ENCODE measurements at places on chromosomes 4 and X.
A peak's percentile ranks its signal among the peaks of the same experiment; 100 is the strongest.

DNA sequence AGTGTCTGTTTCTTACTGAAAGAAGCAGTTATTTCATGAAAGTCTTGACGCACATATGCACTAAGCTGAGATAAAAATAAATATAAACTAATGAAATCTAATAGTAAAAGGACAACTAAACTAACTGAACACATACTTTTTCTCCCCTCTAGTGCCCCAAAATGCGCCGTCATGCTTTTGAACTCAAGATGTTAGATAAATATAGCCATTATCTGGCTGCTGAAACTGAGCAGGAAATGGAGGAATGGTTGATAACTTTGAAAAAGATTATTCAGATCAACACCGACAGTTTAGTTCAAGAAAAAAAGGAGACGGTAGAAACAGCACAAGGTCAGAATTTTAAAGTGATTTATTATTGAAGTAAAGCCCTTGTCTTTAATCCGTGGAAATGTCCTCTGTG, 70.2 kb downstream of the DOCK11 start:
- no peak for DNase-seq

DNA sequence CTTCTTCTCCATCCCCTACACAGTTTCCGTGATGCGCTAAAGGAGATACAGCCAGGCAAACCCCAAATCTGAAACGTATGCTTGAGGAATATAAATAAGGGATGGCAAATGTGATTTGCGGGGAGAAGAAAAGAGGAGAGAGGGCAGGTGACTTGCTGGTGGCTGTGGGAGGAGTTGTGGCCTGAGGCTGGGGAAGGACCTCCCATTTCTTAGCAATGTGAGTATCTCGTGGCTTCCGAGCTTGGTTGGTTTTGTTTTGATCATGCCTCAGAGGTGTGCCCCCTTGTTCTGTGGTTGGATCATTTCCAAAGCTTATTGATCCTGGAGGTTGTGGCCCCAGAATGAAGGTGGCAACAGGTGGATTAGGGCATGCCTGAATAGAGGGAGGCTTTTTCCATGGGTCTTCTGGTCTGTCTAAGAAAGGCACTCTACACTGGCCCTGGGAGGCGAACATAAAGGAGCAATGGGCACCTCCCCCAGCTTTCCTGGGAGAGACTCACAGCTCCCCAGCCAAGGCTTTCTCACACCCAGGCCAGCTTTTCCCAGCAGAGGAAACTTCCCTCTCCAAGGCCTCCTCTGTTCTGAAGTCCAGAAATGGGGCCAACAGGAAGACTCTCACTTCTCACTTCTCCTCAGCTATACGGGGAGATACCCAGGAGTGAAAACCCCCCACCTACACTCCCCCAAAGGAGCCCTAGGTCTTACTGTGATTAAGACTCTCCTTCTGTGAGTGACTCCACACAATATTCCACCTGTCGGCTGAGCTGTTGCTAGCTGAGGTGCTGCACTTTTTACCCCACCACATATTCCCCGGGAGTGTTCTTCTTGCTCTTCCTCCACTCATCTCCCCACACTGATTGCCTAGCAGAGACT, 40.0 kb downstream of the C4orf51 start:
- DNase-seq, result no peak

DNA sequence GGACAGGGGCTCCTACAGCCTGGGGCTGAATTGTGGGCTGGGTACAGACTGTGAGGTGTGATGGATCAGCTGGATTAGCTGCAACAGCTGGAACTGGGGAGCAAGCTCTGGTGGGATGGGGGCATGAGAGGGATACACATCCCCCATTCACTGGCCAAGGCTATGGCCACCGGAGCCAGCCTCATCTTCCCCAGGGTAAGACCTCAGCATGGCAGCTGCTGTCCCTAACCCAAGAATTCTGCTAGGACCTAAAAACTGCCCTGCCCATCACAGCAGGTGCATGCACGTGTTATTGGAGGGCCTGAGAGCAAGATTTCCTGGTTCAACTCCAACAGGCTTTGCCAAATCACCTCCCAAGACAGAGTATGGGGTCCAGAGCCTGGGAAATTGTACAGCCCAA, 258.6 kb upstream of the AGTR2 start:
- DNase-seq, result no peak

- no peak for DNase-seq
These were observed 145.9 kb upstream of the PCDH10 start for GRCh38 chr4:133003169-133003568.

GRCh38 chr4:152052451-152053057, 291.7 kb upstream of the GATB start:
- peak; percentile 27 for DNase-seq

GRCh38 chr4:113311047-113311446, 261.6 kb downstream of the ANK2 start:
- DNase-seq, result no peak

DNA sequence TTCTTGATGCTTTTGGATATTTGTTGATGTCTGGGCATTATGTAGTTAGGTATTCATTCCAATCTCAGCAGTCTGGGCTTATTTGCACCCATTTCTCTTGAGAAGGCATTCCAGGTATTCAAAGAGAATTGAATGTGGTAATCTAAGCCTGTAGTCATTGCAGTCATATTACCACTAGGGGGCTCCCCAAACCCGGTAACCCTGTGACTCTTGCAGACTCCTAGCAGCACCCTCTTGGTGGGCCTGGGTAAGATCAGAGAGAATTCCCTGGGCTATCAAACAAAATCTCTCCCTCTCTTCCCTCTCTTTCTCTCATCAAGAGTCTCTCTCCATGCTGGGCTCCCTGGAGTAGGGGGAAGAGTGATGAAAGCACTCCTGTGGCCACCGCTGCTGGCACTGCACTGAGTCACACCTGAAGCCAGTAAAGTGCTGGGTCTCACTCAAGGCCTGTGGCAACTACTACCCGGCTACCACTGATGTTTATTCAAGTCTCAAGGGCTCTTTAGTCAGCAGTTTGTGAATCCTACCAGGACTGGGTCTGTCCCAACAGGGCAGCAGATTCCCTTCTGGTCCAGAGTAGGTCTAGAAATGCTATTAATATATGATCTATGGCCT, 187.7 kb upstream of the NUDT10 start:
- DNase-seq, result peak; percentile 35

DNA sequence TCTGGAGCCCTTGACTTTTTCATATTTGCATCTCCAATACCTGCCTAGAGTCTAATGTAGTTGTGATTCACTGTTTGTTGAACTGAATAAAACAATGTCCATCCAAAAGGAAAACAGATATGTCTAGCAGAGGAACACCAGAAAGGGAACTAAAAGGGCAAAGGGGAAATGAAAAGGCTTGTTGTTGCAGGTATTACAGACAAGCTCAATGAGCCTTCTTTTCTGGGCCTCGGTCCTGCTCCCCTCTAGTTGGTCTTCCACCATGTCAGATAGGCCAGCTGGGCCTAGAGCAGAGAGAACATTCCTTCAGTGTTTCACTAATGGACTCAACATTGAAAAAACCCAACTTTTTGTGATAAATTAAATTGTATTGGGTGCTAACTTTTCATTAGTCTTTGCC, 55.4 kb downstream of the ZFX start:
- DNase-seq, result no peak

DNA sequence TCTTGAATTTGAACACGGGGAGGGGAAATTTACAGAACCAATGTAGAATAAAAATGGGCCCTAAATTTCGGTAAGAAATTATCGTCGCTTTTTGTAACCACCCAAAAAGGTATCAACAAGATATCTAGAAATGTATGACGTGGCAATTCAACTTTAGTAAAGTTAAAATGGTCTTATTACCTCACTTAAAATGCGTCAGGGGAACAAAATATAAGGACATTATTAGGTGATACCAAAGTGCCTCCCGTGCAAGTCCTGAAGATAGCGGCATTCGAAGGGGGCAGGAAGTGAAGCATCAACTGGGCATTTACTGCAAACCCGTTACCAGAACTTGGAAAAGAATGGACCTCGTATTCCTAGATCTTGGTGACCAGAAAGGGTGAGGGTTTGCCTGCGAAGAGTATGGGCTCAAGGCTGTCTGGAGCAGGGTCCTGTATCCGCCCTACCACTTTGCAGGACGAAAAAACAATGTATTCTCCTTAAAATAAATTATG, 980 bp downstream of the AP1S2 start:
- DNase-seq, result no peak

DNA sequence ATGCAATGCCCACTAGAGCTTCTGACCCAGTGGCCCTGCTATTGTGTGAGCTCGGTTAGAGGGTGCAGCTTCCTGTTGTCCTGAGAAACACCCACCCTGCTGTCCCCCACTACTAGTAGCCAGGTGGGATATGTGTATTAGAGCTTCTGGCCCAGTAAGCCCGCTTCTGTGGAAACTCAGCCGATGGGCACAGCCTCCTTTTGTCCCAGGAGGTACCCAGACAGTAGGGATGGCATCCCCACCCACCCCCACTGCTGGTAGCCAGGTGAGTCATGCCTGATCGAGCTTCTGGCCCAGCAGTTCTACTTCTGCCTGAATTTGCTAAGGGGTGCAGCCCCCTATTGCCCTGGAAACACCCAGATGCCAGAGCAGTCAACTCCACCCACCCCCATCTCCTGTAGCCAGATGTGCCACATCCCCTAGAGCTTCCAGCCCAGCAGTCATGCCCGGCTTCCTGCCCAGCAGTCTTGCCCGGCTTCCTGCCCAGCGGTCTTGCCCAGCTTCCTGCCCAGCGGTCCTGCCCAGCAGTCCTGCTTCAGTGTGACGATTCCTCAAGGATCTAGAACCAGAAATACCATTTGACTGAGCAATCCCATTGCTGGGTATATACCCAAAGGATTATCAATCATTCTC, 162.7 kb upstream of the KLF8 start:
- no peak for DNase-seq

Measured in AG08396 (cell line).